ENCODE measurements at places on chromosomes 2 and 18.

GRCh38 chr2:231347081-231347480 is 48.4 kb upstream of the B3GNT7 start:
- DNase-seq = no peak

GRCh38 chr18:79300413-79300812 is 95.3 kb upstream of the NFATC1 start:
- DNase-seq = no peak

DNA sequence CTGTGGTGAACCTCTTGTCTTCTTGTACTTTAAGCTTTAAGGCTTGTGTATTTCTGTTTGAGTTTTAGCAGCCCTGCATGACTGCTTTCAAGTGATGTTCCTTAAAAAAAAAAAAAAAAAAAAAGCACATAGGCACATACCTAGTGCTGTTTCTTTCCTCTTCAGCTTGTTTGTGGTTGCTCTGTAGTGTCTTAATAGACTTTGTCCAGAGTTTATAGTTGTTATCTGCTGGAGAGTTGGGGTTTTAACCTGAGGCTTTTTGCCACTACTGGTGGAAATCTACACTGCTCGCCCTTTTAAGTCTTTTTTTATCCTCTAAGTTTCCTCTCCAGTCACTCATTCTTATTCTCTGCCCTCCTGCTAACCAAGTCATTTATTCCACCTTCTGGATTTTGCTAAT is 34.5 kb downstream of the AGFG1 start:
- no peak for DNase-seq

GRCh38 chr2:237154884-237155851 is 69.5 kb downstream of the COPS8 start:
- no peak for DNase-seq

GRCh38 chr2:197311421-197312033 is 947 bp upstream of the ANKRD44 start:
- DNase-seq = no peak

- DNase-seq = no peak
Observed at GRCh38 chr2:28166956-28167355, 225.7 kb upstream of the FOSL2 start.

GRCh38 chr2:119495948-119496347 is 28.3 kb downstream of the SCTR start:
- DNase-seq = no peak
